Chondrocyte (in vitro differentiated cells): ENCODE measurements at places on chromosomes 3 and 15. TPM values are rescaled to one million over a fixed set of nuclear protein-coding genes. Genes with fewer than 3 reads are reported as not detected.

- no peak overlapping the region for H3K27ac ChIP-seq
- H3K27me3 ChIP-seq = no peaks in the 10 kb centered on the region
- DNase-seq = no peak
- peak overlapping the region; percentile 74 for H3K4me3 ChIP-seq
- H3K36me3 ChIP-seq = no peaks in the 10 kb centered on the region
Measured at GRCh38 chr3:38347421-38348200, 1.0 kb downstream of the XYLB start.

DNA sequence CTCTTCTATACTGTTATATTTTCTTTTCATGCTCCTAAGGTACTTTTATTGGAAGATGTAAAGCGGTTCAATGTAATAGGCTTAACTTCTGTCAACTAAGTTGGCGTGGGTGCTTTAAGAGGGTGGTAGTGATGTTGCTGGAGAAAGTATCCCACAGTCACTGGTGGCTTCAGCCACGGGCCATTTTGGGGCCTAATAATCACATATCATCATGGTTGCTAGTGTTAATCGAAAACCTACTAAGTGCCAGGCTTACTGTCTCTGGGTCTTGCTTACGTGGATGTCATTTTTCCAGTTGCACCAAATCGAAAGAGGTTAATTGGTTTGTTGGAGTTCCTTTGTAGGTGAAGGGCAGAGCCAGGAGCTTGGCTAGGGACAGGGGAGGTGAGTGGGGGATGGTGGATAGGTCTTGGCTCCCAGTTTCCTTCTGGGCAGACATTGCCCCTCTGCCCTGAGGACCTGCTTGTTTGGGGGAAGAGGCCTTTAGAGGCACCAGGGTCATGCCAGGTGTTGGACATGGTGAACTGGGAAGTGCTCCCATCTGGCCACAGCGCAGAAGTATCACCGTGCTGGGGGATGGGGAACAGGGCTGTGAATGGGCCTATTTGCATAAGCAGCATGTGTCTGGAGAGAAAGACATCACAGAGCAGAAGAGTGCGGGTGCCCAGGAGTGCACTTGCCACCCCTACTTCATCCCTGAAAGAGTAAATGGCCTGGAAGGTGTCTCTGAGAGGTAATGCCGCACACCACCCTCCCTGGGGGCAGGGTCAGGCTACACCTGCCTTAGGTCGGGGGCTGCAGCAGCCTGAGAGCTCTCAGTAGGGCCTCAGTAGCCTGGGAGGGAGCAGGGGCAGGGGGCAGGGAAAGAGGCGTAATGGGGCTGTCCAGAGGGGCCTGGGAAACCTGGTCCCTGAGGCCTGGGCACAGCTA, 62.4 kb upstream of the POLG start:
- peaks cover 66% of the 10 kb centered on the region for H3K27me3 ChIP-seq
- H3K36me3 ChIP-seq = peaks cover 2% of the 10 kb centered on the region
- DNase-seq = no peak

GRCh38 chr3:181006541-181006940, 17.0 kb upstream of the DNAJC19 start:
- DNase-seq = no peak
- no peaks in the 10 kb centered on the region for H3K4me1 ChIP-seq
- no peaks in the 10 kb centered on the region for H3K36me3 ChIP-seq
- no peak overlapping the region for H3K4me3 ChIP-seq

Gene ACTC1
- 6.2 to 19.5 TPM (median 7.1 TPM) in 3 replicates for total RNA-seq
